ENCODE measurements at places on chromosomes 12 and 14.

DNA sequence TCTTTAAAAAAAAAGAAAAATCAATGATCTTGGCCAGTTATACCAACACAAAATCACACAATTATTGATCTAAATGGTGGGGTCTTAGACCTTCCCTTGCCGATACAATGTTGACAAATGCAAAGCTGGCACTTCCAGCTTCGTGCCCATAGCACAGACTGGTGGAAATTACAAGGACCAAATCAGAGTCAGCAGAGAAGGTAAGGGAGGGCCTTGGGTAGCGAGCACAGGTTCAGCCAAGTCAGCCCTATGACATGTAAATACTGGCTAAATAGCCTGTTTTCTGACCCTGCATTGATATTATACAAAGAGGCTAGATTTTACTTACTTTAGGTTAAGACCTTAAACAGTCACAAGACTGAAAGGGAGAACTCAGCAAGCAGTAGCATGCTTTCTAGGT, 30.3 kb upstream of the WDR89 start:
- DNase-seq, result no peak
- no peak overlapping the region for H3K27ac ChIP-seq
- no peak overlapping the region for H3K4me3 ChIP-seq

- H3K4me1 ChIP-seq, result no peaks in the 10 kb centered on the region
- H3K27me3 ChIP-seq, result no peaks in the 10 kb centered on the region
- H3K4me3 ChIP-seq, result no peak overlapping the region
- no peak overlapping the region for H3K27ac ChIP-seq
- no peaks in the 10 kb centered on the region for H3K36me3 ChIP-seq
Measured at GRCh38 chr14:83342590-83342989, 1808.9 kb upstream of the SEL1L start.

GRCh38 chr14:59986556-59987059, 66.7 kb downstream of the LRRC9 start:
- H3K36me3 ChIP-seq, result no peaks in the 10 kb centered on the region
- no peak overlapping the region for H3K4me3 ChIP-seq
- H3K4me1 ChIP-seq, result no peaks in the 10 kb centered on the region
- H3K27me3 ChIP-seq, result no peaks in the 10 kb centered on the region
- H3K27ac ChIP-seq, result no peak overlapping the region

GRCh38 chr14:33916663-33917565, 34.0 kb downstream of the EGLN3 start:
- H3K4me3 ChIP-seq, result no peak overlapping the region
- H3K27me3 ChIP-seq, result peaks cover 2% of the 10 kb centered on the region
- H3K27ac ChIP-seq, result no peak overlapping the region
- no peaks in the 10 kb centered on the region for H3K4me1 ChIP-seq
- no peak for DNase-seq
- H3K36me3 ChIP-seq, result no peaks in the 10 kb centered on the region

DNA sequence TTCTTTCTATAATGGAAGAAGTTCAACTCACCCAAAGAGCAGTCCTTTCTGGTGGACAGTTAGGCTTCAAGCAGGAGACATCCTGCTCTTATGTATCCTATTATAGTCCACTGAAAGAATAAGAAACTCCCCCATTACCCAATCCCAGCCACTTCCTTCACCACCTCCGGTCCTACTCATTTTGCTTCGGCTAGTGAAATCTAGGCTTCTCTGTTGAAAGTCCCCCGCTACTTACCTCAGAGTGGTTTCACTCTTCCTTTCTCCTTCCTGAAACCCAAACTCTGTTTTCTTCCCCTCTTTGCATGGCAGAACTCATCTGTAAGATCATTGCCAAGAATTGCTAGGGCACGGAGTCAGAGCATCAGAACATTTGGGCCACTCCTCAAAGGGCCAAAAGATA, at the start of gene GPR84:
GPR84 (minus strand) TSS at position 74 of the 400 bp plus-strand sequence. CDS start 635 bp downstream, outside the sequence.
- peak within 1 kb of the TSS; percentile 25 for H3K4me3 ChIP-seq
- H3K36me3 ChIP-seq, result no peaks in the 10 kb centered on the region
- DNase-seq, result no peak
- H3K4me1 ChIP-seq, result peaks cover 33% of the 10 kb centered on the region
- H3K27ac ChIP-seq, result peak within 1 kb of the TSS; percentile 33

DNA sequence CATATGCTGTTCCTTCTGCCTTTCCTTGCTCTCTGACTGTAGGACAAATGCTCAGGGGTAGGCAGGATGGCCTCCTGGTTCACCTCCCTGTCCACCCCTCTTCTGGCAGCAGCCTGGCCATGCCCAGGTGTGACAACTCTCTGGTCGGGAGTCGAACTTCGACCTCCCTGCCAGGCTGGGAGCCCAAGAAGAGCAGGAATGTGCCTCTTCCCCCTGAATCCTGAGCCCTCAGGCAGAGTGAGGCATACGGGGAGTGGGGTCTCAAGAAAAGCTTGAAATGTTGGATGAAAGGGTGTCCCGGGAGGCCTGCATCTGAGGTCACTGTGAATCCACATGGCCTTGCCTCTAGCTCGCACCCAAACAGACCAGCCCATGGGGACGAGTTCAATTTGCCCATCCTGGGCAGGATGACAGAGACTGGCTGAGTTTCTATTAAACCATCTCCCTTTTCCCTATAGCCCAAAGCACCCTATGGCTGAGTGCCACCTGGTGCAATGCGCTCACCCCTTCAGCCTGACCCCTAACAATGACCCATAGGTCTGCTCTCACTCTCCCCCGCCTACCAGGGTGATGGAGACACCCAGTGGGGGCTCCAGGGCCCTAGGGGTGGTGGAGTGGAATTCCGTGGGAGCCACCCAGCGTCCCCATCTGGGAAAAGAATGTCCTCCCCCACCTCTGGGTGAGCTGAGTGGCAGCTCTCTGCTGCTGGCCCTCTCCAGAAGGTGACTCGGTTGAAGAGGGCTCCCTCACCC, 52.9 kb upstream of the DIO3 start:
- no peak overlapping the region for H3K27ac ChIP-seq
- H3K36me3 ChIP-seq, result no peaks in the 10 kb centered on the region
- H3K4me3 ChIP-seq, result no peak overlapping the region

- H3K27ac ChIP-seq, result no peak overlapping the region
- DNase-seq, result no peak
- peaks cover 70% of the 10 kb centered on the region for H3K4me1 ChIP-seq
- peaks cover 1% of the 10 kb centered on the region for H3K36me3 ChIP-seq
Measured at GRCh38 chr12:89697296-89697695, 11.3 kb downstream of the ATP2B1 start.

DNA sequence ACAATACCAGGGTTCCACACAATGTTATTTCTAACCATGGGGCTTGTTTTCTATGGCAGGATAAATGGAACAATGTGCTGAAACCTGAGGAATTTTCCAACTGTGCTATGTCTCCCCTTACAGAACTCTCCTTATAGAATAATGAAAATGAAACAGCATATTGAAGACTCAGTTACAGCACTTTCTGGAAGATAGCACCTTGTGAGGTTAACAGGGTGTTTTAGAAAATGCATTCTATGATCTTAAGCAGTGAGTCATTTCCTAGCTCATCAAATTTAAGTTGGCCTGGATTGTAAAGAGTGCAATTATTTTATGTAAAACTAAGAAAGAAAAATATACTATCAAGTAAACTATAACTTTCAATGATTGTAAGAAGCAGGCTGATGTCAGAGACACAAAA, 60.1 kb upstream of the CNTN1 start:
- H3K4me1 ChIP-seq, result no peaks in the 10 kb centered on the region
- no peaks in the 10 kb centered on the region for H3K36me3 ChIP-seq
- no peak overlapping the region for H3K4me3 ChIP-seq
- DNase-seq, result no peak
- H3K27me3 ChIP-seq, result no peaks in the 10 kb centered on the region
- H3K27ac ChIP-seq, result no peak overlapping the region

DNA sequence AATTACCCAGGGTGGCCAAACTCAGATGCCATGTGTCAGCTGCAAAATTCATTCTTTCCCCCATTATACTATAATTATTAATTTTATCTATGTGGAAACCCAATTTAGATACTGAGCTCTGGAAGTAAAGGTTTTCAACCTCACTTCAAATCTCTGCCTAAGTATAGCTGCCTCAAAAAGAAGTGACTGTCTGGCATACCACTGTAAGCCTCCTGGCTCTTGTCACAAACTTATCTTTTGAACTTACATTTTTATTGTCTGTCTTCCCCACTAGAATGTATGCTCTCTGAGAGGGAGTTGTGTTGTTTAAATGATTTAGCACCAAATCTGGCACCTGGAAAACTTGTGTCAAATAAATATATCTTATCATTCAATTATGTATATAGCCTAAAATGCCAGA, 16.1 kb upstream of the PRICKLE1 start:
- no peak overlapping the region for H3K4me3 ChIP-seq
- H3K4me1 ChIP-seq, result no peaks in the 10 kb centered on the region
- no peak for DNase-seq
- H3K27ac ChIP-seq, result no peak overlapping the region
- no peaks in the 10 kb centered on the region for H3K27me3 ChIP-seq

GRCh38 chr12:132566516-132567131, 43.8 kb downstream of the LRCOL1 start:
- no peak overlapping the region for H3K4me3 ChIP-seq
- DNase-seq, result no peak
- H3K4me1 ChIP-seq, result peaks cover 2% of the 10 kb centered on the region
- H3K36me3 ChIP-seq, result peaks cover 4% of the 10 kb centered on the region
- H3K27ac ChIP-seq, result no peak overlapping the region
- H3K27me3 ChIP-seq, result no peaks in the 10 kb centered on the region

GRCh38 chr12:128859311-128859710, 6.0 kb downstream of the GLT1D1 start:
- H3K36me3 ChIP-seq, result no peaks in the 10 kb centered on the region
- no peak for DNase-seq

GRCh38 chr14:105914738-105915385, 388.5 kb downstream of the TMEM121 start:
- peaks cover 2% of the 10 kb centered on the region for H3K4me1 ChIP-seq
- no peak for DNase-seq
- H3K27ac ChIP-seq, result no peak overlapping the region
- H3K27me3 ChIP-seq, result peaks cover 3% of the 10 kb centered on the region
- H3K4me3 ChIP-seq, result no peak overlapping the region

DNA sequence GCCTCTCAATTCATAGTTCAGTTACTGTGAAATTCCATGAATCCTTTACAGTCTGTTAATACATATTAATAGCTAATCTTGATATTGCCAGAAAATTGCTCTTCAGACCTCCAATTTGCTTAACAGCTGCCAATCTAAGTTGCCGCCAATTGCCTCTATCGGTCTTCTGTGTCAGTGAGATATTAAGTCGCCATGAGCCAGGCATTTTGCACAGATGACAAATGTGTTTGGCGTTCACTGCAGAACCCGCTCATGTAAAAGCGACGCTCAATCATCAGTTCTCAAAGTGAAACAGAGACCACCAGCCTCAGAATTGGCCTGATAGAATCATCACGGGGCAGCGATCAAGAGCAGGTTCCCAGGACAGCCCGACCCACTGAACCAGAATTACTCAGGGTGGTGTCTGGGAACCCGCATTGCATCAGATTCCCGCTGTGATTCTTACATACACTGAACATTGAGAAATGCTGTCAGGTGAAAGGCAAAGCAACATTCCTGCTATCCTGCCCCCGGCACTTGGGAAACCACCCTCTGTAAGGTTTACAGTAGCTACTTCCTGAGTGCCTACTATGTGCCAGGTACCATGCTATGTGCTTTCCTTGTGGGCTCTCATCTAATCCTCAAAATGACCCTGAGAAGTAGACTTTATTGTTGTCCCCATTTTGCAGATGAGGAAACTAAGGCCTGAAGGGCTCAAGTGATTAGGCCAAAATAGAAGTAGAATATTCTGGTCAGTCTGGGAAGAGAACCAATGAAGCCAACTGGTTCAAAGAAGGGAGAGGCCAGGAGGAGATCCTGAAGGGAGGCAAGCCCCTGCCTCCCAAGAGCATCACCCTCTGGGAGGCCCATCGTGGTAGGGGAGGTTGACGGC, 216.4 kb downstream of the SLC41A2 start:
- H3K27ac ChIP-seq, result no peak overlapping the region
- H3K4me1 ChIP-seq, result peaks cover 69% of the 10 kb centered on the region
- no peak for DNase-seq
- no peaks in the 10 kb centered on the region for H3K27me3 ChIP-seq

- H3K27me3 ChIP-seq, result peaks cover 3% of the 10 kb centered on the region
- DNase-seq, result no peak
- H3K27ac ChIP-seq, result no peak overlapping the region
- no peak overlapping the region for H3K4me3 ChIP-seq
Measured at GRCh38 chr14:59060841-59061240, 127.6 kb upstream of the DAAM1 start.

- H3K4me1 ChIP-seq, result peaks cover 6% of the 10 kb centered on the region
- H3K4me3 ChIP-seq, result no peak overlapping the region
- peaks cover 4% of the 10 kb centered on the region for H3K27me3 ChIP-seq
- H3K27ac ChIP-seq, result no peak overlapping the region
Measured at GRCh38 chr12:7047306-7047705, 13.2 kb upstream of the C1S start.

DNA sequence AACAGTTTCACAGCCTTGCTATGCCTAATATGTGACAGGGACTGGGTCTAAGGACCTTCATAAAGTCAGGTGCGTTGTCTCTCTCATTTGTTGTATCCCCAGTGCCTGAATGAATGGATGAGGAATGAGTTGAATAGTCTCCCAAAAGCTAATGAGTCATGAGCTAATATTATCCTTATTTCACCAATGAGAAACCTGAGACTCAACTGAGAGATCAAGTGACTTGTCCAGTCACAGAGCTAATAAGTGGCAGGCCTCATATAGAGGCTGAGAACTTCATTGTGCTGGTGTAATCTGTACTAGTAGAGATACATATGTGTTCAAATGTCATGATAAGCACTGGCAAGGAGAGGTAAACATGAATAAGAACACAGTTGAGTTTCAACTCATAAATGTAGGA, 612.4 kb downstream of the NRXN3 start:
- no peaks in the 10 kb centered on the region for H3K4me1 ChIP-seq
- no peak overlapping the region for H3K27ac ChIP-seq
- no peak for DNase-seq
- H3K4me3 ChIP-seq, result no peak overlapping the region
- H3K36me3 ChIP-seq, result no peaks in the 10 kb centered on the region

GRCh38 chr12:56987551-56988053, 18.7 kb downstream of the ZBTB39 start:
- H3K4me3 ChIP-seq, result no peak overlapping the region
- DNase-seq, result peak; percentile 83
- H3K27me3 ChIP-seq, result peaks cover 3% of the 10 kb centered on the region
- H3K4me1 ChIP-seq, result peaks cover 13% of the 10 kb centered on the region

GRCh38 chr12:27709932-27710591, 570 bp upstream of the MRPS35 start:
- peak overlapping the region; percentile 94 for H3K27ac ChIP-seq
- no peak for DNase-seq
- H3K27me3 ChIP-seq, result no peaks in the 10 kb centered on the region
- peak overlapping the region; percentile 96 for H3K4me3 ChIP-seq
- H3K4me1 ChIP-seq, result peaks cover 29% of the 10 kb centered on the region

GRCh38 chr12:81968421-81968820, 209.3 kb upstream of the PPFIA2 start:
- H3K4me3 ChIP-seq, result no peak overlapping the region
- H3K4me1 ChIP-seq, result no peaks in the 10 kb centered on the region
- no peaks in the 10 kb centered on the region for H3K36me3 ChIP-seq
- no peak overlapping the region for H3K27ac ChIP-seq

DNA sequence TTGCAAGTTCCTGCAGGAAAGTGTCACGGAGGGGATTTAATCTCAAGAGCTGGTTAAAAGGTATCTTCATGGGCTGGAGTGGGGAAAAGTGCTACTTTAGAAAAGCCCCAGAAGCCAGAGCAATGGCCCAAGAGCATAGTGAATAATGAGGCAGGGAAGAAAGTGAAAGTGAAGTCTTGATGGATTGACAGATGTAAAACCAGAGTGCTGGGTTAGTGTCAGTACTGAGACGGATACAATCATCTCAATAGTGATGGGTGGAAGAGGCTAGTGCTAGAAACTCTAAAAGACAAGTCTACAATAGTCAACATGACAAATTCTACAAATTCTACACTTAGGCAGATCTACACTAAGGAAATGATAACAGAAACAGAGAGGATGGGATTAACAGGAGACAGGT, 68.1 kb downstream of the CIT start:
- no peak overlapping the region for H3K27ac ChIP-seq
- no peaks in the 10 kb centered on the region for H3K27me3 ChIP-seq
- H3K4me3 ChIP-seq, result no peak overlapping the region
- no peaks in the 10 kb centered on the region for H3K4me1 ChIP-seq
- peaks cover 13% of the 10 kb centered on the region for H3K36me3 ChIP-seq

Data from activated naive CD8-positive, alpha-beta T cell treated with anti-CD3 and anti-CD28 coated beads, Interleukin-2, amount 50 U/mL, for 24 hours (primary cell).